ENCODE measurements at places on chromosomes 6 and 20. TPM values are rescaled to one million over a fixed set of nuclear protein-coding genes. Genes with fewer than 3 reads are reported as not detected.

The ZBP1 gene
- not detected for total RNA-seq

- no peak for DNase-seq
These were observed 1.6 kb downstream of the CLPSL1 start for GRCh38 chr6:35782424-35782823.

- no peak for DNase-seq
These were observed 371.1 kb upstream of the POU3F2 start for GRCh38 chr6:98463038-98464000.

DNA sequence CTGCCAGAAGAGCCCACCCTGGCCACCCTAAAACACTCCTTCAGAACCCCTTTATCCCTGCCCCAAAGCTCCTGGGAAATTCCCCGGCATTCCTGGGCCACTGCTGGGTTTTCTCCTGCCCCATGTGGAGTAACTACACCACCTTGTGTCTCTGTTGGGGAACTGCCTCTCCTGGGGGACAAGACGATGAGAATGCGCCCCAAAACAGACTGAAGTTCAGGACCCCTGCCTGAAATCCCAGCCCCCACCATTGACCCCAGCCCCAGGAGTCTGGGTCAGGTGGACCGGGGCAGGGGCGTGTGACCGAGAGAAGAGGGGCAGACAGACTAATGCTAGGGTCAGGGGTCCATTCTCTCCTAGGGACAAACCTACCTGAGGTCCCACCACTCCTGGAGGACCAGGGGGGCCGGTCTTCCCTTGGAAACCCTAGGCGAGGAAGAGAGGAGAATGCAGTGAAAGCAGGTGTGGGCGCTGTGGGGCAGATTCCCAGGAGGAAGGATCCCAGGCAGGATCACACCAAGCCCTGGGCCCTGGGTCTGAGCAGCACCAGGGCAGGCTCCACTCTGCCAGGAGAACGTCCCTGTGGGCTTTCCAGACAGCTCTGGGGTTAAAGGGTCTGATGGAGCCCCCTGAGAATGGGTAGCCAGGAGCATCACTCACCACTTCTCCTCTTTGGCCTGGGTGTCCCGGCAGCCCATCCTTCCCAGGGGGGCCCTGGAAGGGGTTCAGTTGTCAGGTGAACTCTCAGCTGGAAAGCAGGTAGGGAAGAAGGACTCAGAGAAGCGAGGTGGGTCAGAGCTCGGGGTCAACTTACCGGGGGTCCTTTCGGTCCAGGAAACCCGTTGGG is 19.4 kb downstream of the COL11A2 start:
- DNase-seq = no peak

DNA sequence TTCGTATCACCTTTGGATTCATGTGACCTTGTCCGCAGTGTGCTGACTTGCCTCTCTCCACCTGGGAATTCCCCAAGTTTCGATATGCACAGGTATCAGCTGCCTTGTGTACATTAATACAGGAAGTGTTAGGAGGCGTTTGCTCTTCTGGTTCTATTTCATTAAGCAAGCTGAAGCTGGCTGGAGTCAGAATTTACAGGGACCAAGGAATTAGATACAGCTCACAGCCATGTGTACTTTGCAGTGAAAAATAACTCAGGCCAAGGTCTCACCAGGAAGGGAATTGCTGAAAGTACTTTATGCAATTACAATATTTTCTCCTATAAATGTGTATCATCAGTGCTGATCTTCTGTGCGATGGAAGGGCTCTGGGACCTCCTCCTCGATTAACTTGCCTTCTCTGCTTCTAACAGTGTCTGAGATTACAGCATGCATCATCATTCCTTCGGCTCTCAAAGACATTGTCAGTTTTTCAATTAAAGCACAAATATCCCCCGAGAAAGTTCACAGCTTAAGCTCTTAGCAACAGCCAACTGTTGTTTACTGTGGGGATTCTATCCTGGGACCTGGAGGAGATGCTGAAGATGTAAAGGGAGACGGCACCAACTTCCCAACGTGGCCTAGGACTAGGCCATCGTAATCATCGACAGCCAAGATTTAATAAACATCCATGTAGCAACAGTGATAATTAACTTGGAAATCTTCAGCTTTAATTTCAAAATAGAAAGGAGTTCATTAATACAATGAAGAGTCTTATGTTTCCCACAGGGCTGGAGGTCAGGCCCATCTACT is 13.8 kb upstream of the TIAM2 start:
- no peak for DNase-seq

- no peak for DNase-seq
These were observed 63.5 kb downstream of the CLIC5 start for GRCh38 chr6:45952168-45952529.

The GPR6 gene
- total RNA-seq = not detected

DNA sequence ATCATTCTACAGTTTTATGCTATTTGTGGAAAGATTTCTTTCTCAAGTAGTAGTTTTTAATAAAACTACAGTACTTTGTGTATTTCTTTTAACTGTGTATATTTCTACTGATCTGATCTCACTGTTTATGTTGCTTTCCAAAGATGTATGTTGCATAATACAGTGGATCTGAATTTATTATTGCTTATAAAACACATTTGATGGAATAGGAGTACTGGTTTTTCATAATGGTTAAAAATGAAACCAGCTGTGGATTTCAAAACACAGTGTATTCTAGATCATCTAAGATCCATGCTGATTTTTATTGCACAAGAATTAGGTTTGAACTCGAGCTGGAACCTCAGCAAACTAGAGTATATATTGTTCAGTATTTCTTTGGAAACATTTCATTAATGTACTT is 8.0 kb downstream of the NKX2-4 start:
- no peak for DNase-seq

- no peak for DNase-seq
These were observed 14.2 kb downstream of the NCOA3 start for GRCh38 chr20:47515843-47516242.

Data from left ventricle myocardium inferior (tissue), 1 donor.